ENCODE measurements at places on chromosomes 2 and 18. TPM values are rescaled to one million over a fixed set of nuclear protein-coding genes. Genes with fewer than 3 reads are reported as not detected.

DNA sequence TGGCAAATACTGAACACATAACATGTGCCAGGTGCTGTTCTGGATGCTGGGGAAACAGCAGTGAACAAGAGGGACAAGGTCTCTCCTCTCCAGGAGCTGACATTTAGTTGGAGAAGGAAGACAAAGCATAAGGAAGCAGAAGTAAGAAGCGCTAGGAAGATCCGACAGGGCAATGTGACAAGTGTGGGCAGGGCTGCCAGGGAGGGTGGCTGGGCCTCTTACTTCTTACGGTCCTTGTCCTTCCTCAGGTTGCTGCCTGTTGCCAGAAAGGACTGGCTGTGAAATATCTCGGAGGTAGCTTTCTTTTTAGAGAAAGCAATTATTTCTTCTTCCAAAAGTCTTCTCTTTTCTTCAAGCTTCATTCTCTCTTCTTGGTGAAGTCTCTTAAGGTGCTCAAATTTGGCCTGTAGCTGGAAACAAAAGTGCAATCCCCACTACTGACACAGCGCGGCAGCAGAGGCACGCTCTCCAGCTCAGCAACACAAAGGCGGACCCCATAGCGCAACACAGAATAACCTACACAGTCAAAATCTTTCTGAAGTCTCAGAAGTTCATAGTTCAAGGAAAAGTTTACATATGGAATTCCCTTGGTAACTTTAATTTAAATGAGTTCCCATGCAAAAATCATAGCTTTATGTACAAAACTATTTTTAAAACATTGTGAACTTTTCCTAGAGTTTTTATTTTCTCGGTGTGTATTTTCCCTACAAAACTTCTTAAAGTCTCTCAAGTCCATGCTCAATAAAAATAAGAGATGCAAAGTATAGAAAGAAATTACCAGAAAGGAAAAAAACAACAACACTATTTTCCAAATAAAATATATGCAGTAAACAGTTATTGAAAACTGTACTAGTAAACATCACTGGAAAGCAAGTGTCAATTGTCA lies 67.7 kb downstream of the SEPTIN10 start:
- DNase-seq: peak; percentile 62

DNA sequence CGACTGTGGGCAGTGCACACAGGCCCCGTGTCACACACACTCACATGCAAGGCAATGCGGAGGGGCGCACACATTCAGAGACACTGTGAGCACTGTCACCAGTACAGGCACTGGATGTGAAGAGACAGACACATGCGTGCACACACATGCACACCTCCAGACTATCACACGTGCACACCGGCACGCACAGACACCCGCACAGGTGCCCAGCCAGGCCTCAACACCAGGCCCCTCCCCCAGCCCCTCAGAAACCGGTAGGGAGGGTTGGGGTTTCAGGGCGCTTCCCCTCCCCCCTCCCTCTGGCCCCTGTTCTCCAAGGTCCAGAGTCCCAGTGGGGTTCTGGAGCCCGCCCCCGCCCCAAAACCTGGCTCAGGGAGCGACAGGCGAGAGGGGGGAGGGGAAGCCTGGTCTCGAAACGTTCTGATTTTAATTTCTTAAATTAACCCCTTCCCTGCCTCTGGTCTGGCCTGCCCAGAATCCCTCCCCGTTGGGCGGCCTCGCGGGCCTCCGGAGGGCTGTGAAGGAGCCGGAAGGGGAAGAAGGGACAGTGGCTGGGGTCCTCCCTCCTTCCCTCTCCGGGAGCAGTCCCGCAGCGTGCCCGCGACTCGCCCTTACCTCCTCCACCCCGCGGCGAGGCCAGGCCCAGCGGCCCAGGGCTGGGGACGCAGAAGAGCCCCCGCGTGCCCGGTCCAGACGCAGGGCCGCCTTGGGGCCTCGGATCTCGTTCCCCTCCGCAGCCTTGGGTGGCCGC lies 558 bp downstream of the FBXO41 start:
- DNase-seq: peak; percentile 82

- DNase-seq: no peak
Measured at GRCh38 chr2:56318147-56318546, 134.4 kb downstream of the CCDC85A start.

- no peak for DNase-seq
Measured at GRCh38 chr18:26703170-26703930, 155.0 kb upstream of the KCTD1 start.

DNA sequence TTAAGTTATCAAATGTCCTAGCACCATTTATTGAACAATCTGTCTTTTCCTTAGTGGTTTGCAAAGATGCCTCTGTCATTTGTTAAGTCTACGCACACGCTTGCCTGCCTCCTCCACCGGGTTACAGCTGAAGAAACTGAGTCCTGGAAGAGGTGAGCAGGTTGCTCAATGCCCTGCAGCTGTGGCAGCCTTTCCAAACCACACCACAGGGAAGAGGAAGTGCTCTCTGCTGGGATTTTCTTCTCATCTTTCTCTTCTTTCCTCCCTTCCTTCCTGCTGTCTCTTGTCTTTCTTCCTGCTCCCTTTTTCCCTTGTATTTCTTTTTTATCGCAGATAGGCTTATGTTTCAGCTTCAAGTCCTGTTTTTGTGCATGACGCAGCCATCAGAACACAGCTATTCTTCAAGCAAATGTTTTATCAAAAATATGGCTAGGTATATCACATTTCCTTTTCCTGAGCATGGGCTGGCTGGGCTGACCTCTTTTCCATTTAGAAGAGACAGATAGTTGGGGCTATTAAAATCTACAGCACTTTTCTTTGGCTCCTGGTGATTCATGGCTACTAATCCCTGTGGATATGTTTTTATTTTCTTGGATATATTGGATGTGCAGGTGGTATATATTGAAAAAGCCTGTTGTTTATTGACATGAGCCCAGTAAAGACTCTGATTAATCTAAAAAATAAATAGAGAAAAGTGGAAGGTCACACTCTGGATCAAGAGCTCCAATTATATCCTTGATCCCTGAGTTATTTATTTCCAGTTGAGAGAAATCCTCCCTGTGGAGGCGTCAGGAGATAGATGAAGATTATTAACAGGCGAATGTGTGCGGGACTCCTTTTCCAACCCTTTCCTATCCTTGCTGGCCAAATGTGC lies 214.6 kb downstream of the TSN start:
- no peak for DNase-seq

- DNase-seq: no peak
Measured at GRCh38 chr2:191366199-191366598, 121.0 kb downstream of the MYO1B start.

- DNase-seq: no peak
Measured at GRCh38 chr2:72806280-72806945, 19.4 kb downstream of the EXOC6B start.

ARHGEF4 gene
- 15.6 TPM for total RNA-seq

Measured in H7 (cell line).